Tongue (tissue), 3 donors: ENCODE measurements at places on chromosomes 1 and 21. TPM values are rescaled to one million over a fixed set of nuclear protein-coding genes. Genes with fewer than 3 reads are reported as not detected.

DNA sequence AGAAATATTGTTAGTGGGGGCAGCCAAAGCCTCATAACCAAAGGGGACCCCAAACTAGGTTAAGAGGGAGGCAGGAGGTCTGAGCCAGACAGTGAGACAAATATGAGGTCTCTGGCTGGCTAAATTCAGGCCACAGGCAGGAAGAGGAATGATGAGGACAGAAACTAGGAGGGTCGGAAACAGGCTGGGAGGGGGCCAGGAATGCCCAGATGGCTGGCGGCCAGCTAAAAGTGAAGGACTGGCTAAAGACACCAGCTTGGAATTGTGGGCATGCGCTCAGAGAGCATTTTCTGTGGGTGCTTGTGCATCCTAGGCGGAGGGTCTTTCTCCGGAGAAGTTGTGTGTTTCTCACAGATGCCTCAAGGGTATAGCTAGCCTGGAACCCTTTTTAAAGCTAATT, 77.0 kb downstream of the PGM1 start:
- DNase-seq: no peak

DNA sequence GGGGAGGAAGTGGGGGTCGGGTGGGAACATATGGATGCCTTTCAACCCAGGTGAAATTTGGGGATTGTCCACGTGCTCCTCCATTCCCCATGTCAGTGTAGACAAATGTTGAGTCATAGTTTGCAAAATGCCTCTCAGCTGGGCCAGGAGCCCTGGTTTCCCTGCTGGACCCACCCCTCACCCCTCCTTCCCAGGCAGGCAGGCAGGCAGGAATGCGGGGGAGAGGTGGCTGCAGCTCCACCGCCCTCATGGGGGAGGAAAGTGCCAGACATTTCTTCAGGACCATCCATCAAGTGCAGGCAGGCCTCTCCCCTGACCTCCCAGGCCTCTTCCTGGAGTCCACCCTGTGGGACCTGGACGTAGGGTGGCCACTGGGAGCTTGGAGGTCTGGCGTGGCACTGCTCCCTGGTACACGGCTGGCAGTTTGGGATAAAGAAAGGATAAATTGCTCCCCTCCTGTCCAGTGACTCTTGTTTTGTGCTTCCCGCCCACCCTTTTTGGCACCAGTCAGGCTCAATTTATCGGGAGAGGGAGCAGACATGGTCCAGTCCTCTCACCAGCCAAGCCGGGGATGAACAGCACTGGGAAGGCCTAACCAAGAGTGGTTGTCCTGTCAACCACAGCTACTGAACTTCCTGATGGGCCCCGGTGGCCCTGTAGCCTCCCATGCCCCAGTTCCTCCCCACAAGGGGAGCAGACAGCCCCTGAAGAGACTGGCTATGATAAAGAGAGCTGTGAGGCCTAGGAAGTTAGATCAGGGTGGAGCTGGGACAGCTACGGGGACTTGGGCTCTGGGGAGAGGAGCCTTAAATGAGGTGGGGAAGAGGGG, 18.9 kb downstream of the NPR1 start:
- no peak for DNase-seq

- peak; percentile 6 for DNase-seq
These were observed 35.2 kb downstream of the CFAP57 start for GRCh38 chr1:43207229-43207853.

GRCh38 chr1:93824834-93825233, 54.2 kb downstream of the DNTTIP2 start:
- DNase-seq: no peak

- DNase-seq: no peak
These were observed 366.3 kb downstream of the MRPL39 start for GRCh38 chr21:25240974-25241373.

The ALX3 gene
- not detected for total RNA-seq

DNA sequence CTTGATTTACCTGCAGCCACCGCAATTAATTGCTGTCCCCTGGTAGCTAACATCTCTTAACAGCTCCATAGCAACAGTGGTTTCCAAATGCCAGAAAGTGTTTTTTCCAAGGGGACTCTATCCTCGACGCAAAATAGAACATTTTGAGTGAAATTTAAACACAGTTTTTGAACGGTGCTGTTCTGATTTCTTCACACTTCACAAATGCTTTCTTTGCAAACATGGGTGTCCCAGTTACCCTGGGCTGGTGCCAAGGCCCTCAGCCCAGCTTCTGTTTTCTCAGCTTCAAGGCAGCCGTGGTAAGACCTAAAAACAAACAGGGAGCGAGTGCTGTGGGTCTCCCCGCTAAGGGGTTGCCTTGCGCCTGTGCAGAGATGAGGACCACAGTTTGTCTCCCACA, 147.3 kb upstream of the VAMP3 start:
- no peak for DNase-seq

The ARHGAP30 gene
- total RNA-seq: 3.0 TPM

GRCh38 chr1:170318736-170319135, 173.0 kb downstream of the NTMT2 start:
- DNase-seq: no peak

The OR10K2 gene
- total RNA-seq: not detected

GRCh38 chr21:44498280-44499210, 41.5 kb downstream of the KRTAP10-1 start:
- no peak for DNase-seq

The DPM3 gene
- total RNA-seq: 20.4 TPM

DNA sequence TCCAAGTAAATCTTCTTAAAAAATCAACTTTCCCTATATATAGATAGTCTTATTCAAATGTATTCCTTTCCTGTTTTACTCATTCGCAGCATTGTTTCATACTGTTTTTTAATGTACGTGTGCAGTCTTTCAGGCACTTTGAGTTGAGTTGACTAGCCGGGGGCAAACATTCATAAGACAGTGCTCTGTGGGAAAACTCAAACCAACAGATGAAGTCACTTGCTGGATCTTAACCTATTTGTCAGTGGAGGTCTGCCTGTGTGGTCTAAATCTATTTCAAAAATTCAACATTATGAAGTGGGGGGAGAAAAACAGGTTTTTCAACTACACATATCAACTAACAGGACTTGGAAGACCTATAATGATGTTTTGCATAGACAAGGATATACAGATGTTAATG, 6.2 kb downstream of the HSD11B1 start:
- DNase-seq: peak; percentile 34
